Activated T-helper 2 cell treated with anti-CD3 and anti-CD28 coated beads, Interferon-gamma antibody, Interleukin-2, Interleukin-4, amounts not matched to agents 10 μg/mL and 5 μg/mL and 100 μg/mL, durations not matched to agents 14 hours and 24 hours and 36 hours (primary cell): ENCODE measurements at places on chromosomes 2 and 18.

- H3K36me3 ChIP-seq: no peaks in the 10 kb centered on the region
- H3K27me3 ChIP-seq: peaks cover 34% of the 10 kb centered on the region
- DNase-seq: no peak
- peaks cover 2% of the 10 kb centered on the region for H3K4me1 ChIP-seq
- no peak overlapping the region for H3K27ac ChIP-seq
- H3K4me3 ChIP-seq: no peak overlapping the region
These were observed 104.7 kb upstream of the CNGA3 start for GRCh38 chr2:98241592-98241991.

GRCh38 chr2:190804182-190804795, 76.3 kb upstream of the GLS start:
- H3K27me3 ChIP-seq: no peaks in the 10 kb centered on the region
- H3K4me3 ChIP-seq: no peak overlapping the region
- no peak for DNase-seq

GRCh38 chr2:176978921-176979320, 233.7 kb upstream of the HNRNPA3 start:
- H3K27ac ChIP-seq: no peak overlapping the region
- DNase-seq: no peak
- peaks cover 43% of the 10 kb centered on the region for H3K27me3 ChIP-seq
- H3K36me3 ChIP-seq: no peaks in the 10 kb centered on the region

DNA sequence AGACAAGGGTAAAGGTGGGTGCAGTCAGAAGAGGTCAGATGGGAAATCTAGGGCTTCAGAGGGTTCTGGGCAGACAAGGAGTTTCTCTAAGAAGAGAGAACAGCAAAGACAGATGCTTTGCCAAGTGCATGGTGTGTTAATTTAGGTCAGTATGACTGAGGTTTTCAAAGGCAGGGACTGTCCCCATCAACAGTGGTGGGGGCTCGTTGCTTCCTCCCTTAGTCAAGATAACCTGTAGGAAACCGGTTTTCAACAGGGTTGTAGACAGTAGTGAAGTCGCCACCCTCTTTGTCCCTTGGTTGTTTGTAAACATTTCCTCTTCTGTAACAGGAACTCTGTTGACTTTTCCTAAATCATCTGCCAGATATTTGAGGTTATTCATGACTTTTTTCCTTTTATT, 11.6 kb downstream of the RAB12 start:
- no peak for DNase-seq
- H3K4me3 ChIP-seq: no peak overlapping the region
- no peaks in the 10 kb centered on the region for H3K27me3 ChIP-seq

GRCh38 chr2:5203134-5203755, 488.9 kb upstream of the SOX11 start:
- no peaks in the 10 kb centered on the region for H3K4me1 ChIP-seq
- H3K27ac ChIP-seq: no peak overlapping the region
- H3K27me3 ChIP-seq: no peaks in the 10 kb centered on the region
- DNase-seq: no peak
- no peak overlapping the region for H3K4me3 ChIP-seq
- no peaks in the 10 kb centered on the region for H3K36me3 ChIP-seq

DNA sequence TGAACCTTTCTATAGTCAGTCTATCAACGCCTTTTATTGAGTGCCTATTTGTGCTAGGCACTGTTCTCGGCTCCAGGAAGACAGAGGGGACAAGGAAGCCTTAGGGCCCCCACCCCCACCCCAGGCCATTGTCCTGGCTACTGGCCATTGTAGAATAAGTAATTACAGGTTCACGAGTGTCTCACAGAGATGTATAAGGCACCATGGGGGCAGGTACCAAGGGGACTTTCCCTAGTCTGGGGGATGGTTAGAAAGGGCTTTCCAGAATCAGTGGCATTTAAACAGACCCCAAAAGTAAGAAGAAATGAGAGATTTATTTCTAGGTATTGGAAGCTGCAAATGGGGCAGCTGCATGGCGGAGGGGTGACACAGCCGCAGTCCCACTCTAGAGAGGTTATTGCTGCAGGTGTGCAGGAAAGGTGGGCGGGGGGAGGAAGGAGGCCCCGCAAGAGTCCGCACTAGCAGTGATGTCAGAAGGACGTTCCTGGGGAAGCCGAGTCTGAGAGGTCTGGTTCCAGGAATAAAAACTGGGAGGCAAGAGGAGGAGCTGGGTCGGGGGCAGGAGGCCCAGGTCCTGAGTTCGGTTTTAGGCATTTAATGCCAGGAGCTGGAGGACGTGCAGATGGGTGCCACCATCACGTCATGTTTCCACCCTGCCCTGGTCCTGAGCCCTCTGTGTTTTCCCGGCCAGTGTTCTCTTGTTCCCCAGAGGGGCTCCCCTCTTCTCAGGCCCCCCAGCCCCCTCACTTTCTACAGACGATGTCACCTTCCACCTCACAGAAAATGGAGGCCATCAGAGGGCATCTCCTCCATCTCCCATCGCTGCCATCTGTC, 30.5 kb downstream of the FOSL2 start:
- no peak for DNase-seq
- H3K4me3 ChIP-seq: no peak overlapping the region
- no peaks in the 10 kb centered on the region for H3K27me3 ChIP-seq

GRCh38 chr2:132676999-132677398, 7.0 kb upstream of the LYPD1 start:
- H3K27ac ChIP-seq: no peak overlapping the region
- H3K4me1 ChIP-seq: no peaks in the 10 kb centered on the region
- peaks cover 2% of the 10 kb centered on the region for H3K27me3 ChIP-seq

- no peak for DNase-seq
- H3K4me3 ChIP-seq: no peak overlapping the region
- no peaks in the 10 kb centered on the region for H3K36me3 ChIP-seq
These were observed 164.2 kb upstream of the TMEM200C start for GRCh38 chr18:6059551-6059950.

DNA sequence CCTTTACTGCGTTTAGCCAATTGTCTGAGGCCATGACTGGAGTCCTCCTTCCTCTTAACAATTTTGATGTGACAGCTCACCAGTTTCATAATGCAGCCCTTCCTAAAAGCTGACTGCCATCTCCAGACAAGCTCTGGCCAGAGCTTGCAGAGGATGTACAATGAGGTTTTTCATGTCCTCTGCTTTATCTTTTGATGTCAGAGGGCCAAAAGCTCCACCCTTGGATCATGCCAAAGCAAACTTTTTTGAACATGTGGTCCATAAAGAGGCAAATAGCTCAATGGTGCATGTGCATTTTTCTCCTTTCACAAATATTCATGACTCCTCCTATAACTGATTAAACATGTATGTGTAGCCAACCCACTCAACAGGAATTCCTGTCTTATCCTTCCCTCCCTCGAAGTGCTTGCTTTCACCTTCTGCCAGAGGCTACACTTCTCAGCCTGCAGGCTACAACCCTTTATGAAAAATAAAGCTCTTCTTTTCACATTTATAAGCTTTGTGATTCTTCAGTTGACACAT, 266.2 kb downstream of the FBXO15 start:
- no peak for DNase-seq
- H3K4me3 ChIP-seq: no peak overlapping the region
- no peaks in the 10 kb centered on the region for H3K27me3 ChIP-seq

DNA sequence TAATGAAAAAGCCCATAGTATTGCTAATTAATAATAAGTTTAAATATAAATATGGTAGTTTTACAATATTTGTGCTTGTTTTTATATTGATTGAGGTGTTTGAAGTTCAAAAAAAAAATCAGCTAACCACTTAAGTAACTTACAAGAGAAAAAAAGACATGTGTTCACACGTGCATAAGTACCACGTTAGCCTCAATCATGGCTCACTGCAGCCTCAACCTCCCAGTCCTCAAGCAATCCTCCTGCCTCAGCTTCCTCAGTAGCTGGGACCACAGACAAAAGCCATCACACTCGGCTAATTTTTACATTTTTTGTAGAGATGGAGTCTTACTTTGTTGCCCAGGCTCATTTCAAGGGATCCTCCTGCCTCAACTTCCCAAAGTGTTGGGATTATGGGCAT, 19.4 kb downstream of the MGAT4A start:
- H3K4me1 ChIP-seq: peaks cover 50% of the 10 kb centered on the region
- no peak overlapping the region for H3K4me3 ChIP-seq
- peaks cover 43% of the 10 kb centered on the region for H3K36me3 ChIP-seq

DNA sequence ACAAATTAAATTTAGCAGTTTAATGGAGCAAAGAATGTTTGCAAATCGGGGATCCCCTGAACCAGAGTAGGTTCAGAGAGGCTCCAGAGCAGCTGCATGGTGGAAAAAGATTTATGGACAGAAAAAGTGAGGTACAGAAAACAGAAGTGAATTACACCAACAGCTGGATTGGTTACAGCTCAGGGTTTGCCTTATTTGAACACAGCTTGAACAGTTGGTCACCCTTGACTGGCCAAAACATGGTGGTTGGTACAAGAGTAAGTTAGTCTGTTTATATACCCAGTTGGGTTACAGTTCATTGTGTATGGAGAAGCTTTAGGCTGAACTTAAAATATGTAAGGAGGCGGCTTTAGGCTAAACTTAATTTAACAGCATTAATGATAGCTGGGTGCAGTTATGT, 5.4 kb upstream of the CDCA7 start:
- no peak for DNase-seq
- peaks cover 8% of the 10 kb centered on the region for H3K27me3 ChIP-seq
- peaks cover 3% of the 10 kb centered on the region for H3K36me3 ChIP-seq
- peaks cover 26% of the 10 kb centered on the region for H3K4me1 ChIP-seq
- H3K27ac ChIP-seq: no peak overlapping the region

- no peak overlapping the region for H3K4me3 ChIP-seq
- DNase-seq: no peak
- no peaks in the 10 kb centered on the region for H3K27me3 ChIP-seq
- H3K4me1 ChIP-seq: no peaks in the 10 kb centered on the region
- H3K36me3 ChIP-seq: no peaks in the 10 kb centered on the region
- no peak overlapping the region for H3K27ac ChIP-seq
These were observed 409.3 kb upstream of the MMADHC start for GRCh38 chr2:149996901-149997300.

DNA sequence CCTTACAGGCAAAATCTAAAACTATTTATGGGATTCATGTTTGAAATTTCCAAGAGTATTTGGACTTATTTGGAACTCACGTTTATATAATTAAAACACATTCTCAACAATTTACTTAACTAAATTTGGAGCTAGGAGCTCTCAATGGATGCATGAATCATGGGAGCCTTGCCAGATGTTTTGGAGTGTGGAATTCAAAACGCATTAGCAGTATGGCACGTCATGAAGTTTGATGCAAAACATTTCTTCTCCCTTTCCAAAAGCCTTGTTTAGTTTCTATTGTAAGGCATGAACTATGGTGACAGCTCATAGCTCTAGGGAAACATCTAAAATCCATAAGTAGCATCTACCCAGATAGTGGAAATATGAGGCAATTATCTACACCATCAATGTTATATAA, 701.6 kb downstream of the SATB2 start:
- H3K4me3 ChIP-seq: no peak overlapping the region
- no peaks in the 10 kb centered on the region for H3K27me3 ChIP-seq
- H3K27ac ChIP-seq: no peak overlapping the region

DNA sequence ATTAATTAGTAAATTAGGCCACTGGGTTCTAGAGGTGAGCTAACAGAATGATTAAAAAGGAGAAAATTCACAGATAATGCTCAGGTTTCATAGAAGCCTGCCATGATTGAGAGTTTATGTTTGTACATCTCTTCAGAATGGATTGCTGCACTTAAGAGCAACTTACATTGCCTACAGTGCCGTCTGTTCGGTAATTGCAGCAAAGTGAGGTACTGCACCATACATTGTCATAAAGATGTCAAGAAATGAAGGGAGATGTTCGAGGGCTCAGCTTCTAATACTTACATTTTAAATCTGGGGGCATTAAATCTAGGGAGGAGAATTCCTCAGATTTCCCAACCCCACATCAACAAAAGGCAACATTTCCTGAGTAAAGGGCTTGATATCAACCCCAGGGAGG, 976.2 kb upstream of the FANCL start:
- DNase-seq: no peak
- no peak overlapping the region for H3K4me3 ChIP-seq
- no peaks in the 10 kb centered on the region for H3K4me1 ChIP-seq
- no peaks in the 10 kb centered on the region for H3K27me3 ChIP-seq
- no peaks in the 10 kb centered on the region for H3K36me3 ChIP-seq
- no peak overlapping the region for H3K27ac ChIP-seq

- H3K4me1 ChIP-seq: peaks cover 17% of the 10 kb centered on the region
- no peaks in the 10 kb centered on the region for H3K36me3 ChIP-seq
- no peak overlapping the region for H3K4me3 ChIP-seq
- no peak for DNase-seq
- peak overlapping the region; percentile 29 for H3K27ac ChIP-seq
These were observed 9.2 kb downstream of the OXER1 start for GRCh38 chr2:42754776-42755140.

GRCh38 chr2:187991389-187991788, 300.3 kb upstream of the GULP1 start:
- no peak for DNase-seq
- H3K27ac ChIP-seq: no peak overlapping the region
- no peaks in the 10 kb centered on the region for H3K27me3 ChIP-seq
- no peak overlapping the region for H3K4me3 ChIP-seq
- H3K4me1 ChIP-seq: peaks cover 19% of the 10 kb centered on the region

GRCh38 chr2:109409321-109410038, 204.3 kb downstream of the SEPTIN10 start:
- no peak overlapping the region for H3K4me3 ChIP-seq
- H3K36me3 ChIP-seq: no peaks in the 10 kb centered on the region
- no peak for DNase-seq
- H3K27me3 ChIP-seq: no peaks in the 10 kb centered on the region
- no peaks in the 10 kb centered on the region for H3K4me1 ChIP-seq
- no peak overlapping the region for H3K27ac ChIP-seq

DNA sequence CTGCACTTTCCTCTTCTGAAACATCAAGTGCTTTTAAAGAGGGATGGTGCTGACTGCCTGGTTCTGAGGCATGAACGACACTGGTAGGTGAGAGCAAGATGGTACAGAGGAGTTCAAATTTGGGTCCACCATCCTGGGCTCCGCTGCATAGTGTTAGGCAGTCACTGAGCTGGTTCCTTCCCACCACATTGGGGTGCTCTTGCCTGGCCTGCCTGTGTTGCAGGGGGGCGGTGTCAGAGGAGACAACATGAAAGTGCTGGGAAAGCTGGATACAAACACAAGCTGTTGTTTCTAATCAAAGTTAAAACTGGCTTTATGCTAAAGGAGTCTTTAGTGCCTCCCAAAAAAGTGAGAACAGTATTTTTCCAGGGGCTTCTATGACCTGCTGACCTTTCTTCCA, 258.1 kb downstream of the GBX2 start:
- H3K4me1 ChIP-seq: no peaks in the 10 kb centered on the region
- no peak overlapping the region for H3K4me3 ChIP-seq
- H3K27me3 ChIP-seq: no peaks in the 10 kb centered on the region
- DNase-seq: no peak
- no peaks in the 10 kb centered on the region for H3K36me3 ChIP-seq
- no peak overlapping the region for H3K27ac ChIP-seq

DNA sequence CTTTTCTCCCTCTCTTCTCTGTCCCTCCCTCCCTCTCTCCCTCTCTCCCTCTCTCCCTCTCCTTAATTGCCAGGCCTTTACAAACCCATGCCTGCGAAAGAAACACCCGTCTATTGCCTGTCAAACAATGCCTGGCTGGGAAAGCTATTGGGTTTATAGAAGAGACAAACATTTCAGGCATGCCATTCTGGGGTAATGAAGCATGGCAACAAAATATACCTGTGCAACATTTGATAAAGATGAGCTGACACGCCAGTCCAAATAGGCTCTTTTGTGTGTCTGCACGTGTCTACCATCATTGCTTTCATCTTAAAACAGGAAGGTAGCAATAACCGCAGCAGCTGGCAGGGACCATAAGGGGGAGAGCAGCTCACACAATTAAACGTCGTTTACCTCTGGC, 282.1 kb downstream of the ZNF516 start:
- H3K4me1 ChIP-seq: peaks cover 4% of the 10 kb centered on the region
- no peaks in the 10 kb centered on the region for H3K27me3 ChIP-seq
- H3K27ac ChIP-seq: no peak overlapping the region
- H3K36me3 ChIP-seq: no peaks in the 10 kb centered on the region
- H3K4me3 ChIP-seq: no peak overlapping the region
